RPMI8226 (cell line): ENCODE measurements at places on chromosomes 3 and 15.

DNA sequence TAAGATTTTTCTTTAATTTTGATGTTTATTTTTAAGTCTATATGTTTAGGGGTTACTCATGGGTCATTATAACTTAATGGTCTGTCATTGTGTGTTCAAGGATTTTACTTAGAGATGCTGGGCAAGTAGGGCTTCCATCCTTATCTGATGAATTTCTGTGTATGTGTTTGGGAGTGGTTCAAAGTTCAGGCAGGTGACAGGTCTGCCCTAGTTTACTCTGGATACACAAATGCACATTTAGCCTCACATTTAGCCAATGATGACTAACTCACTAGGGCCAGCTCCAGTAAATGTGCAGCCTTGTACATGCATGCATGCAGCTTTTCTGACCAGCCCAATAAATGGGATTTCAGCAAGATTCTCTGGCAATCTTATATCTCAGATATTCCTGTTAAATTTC lies 554.1 kb downstream of the SI start:
- no peak for DNase-seq

DNA sequence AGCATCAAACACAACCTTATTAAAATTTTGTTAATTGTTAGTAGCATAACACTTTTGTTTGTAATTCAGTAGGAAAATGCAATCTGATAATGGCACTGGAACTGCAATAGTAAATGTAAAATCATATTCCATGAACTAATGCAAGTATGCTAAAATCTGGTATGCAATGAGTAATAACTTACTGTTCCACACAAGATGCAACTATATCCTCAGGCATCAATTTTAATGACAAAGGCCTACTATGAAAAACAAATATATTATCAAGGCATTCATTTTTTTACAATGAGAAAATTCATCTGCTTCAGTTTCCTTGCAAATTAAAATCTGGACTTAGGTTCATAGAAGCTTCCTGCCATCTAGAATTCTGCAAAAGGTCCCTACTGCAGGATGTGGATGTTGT lies 1.4 kb upstream of the NSMCE3 start:
- no peak for DNase-seq

DNA sequence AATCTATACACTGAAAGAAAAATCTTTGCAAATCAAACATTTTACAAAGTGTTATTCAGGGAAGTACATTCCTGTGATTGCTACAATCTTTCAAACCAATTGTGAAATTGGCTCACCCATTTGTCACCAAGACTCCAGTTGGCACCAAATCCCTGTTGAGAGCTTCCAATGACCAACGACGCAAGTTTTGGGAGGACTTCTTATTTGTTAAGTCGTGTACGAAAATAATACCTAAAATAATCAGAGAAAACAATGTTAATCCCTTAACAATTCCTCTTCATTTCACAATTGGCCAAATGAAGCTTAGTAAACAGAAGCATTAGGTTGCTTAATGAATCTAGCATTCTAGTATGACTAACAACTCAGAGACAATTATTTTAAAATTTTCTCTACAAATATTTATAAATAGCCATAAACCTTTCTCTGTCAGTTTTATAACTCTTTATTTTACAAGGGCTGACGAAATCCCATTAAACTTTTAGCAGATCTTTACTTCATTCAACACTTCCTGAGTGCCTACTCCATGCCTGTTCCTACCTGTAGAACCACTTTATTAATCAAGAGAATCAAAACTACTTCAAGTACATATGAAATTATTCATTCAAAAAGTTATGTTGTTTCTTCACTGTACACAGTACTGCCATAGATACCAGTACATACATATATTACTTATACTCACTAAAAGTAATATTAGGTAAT lies 24.0 kb upstream of the HGD start:
- no peak for DNase-seq

- DNase-seq, result no peak
Observed at GRCh38 chr3:62332017-62332416, 41.3 kb downstream of the FEZF2 start.

GRCh38 chr3:153130312-153130977 lies 31.6 kb upstream of the RAP2B start:
- peak; percentile 12 for DNase-seq

DNA sequence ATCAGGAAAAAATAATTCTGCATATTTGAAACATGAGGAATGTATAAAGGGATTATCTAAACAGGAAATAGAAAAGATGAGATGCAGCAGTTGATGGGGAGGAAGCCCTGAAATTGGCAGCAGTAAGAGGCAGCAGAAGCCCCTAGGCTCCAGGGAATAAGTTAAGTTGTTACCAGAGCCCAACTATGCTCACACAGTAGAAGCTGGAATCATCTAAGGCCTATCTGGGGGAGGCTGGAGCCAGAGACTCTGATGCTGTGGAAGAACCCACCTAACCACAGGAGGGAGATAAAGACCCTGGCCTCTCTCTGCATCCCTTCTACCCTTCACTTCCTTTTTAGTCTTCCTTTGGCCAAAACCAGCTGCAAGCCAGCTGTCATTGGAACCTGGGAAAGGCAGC lies 519.7 kb downstream of the DIPK2A start:
- DNase-seq, result no peak

GRCh38 chr3:193614430-193614829 lies 21.4 kb downstream of the OPA1 start:
- no peak for DNase-seq

- no peak for DNase-seq
Observed at GRCh38 chr3:188634285-188634684, 480.3 kb downstream of the LPP start.

GRCh38 chr3:32870373-32871095 lies 52.7 kb downstream of the TRIM71 start:
- no peak for DNase-seq

GRCh38 chr15:90545095-90545494 lies 15.4 kb downstream of the CRTC3 start:
- no peak for DNase-seq

- DNase-seq, result no peak
Observed at GRCh38 chr3:151800431-151800830, 13.5 kb upstream of the AADAC start.

DNA sequence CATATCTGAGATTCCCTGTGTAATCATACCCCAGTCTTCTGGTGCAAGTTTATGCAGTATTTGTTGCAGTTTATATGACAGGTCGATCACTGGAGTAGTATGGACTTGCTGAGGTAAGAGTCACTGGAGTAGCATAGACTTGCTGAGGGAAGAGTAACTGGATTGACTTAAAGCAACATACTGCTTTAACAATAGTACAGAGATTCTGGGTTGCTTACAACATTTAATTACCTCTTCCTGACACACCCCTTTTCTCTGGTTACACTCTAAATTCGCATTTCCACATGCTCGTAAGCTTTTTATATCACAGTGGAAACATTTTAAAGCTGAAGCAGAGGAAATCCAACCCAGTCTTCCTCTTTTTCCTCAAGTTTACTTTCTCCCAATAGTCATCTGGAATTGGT lies 11.8 kb downstream of the AAGAB start:
- DNase-seq, result no peak

DNA sequence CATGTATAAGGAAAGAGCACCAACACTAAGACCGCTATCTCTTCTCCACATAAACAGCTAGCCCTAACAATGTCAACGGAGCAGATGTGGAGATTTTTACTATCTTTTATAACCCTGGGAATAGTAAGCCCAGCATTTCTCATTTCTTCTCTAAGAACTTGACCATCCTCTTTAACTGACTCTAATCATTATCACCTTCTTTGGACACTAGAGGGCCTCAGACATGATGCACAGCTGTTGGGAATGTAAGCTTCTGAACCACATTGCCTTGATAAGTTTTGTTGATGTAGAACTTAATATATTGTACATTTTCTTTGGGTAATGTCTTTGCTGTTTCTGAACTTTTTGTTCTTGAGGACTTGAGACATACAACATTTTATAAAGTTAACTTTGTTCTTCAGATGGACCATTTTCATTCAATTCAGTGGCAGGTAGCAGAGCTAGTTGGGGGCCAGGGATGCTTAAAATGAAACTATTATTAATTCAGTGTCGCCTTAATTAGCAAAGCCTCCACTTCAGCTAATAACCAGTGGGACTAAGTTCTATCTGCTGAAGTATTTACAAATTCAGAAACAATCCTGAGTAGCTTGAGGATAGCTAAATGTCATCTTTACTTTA lies 9.6 kb upstream of the TAGLN3 start:
- DNase-seq, result peak; percentile 50

DNA sequence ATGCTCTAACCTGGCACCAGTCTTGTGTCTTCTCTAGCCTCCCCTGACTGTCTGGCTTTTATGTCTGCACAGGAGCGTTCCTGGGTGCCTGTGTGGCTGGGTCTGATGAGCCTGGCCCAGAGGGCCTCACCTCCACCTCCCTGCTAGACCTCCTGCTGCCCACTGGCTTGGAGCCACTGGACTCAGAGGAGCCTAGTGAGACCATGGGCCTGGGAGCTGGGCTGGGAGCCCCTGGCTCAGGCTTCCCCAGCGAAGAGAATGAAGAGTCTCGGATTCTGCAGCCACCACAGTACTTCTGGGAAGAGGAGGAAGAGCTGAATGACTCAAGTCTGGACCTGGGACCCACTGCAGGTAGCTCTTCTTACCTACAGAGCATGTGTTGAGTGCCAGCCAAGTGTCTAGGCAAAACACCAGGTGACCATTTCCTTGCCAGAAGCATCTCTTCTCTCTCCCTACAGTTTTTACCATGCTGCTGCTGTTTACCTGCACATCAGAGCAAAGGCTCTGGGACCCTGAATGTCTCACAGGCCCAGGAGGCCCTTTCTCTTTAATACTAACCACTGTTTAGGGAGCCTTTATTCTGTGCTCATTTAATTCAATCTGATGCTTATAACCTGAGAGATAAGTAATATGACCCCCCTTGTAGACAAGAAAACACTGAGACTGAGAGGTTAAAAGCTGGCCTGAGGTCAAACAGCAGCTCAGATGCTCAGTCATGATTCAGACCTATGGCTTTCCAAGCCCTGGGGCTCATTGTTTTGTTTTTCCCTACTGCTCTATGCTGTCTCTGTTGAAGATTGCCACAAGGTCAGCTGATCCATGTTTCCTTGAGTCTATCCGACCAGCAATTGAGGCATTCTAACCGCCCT lies 10.4 kb downstream of the PODXL2 start:
- no peak for DNase-seq

GRCh38 chr15:72078887-72079286 lies 39.1 kb downstream of the MYO9A start:
- DNase-seq, result no peak

DNA sequence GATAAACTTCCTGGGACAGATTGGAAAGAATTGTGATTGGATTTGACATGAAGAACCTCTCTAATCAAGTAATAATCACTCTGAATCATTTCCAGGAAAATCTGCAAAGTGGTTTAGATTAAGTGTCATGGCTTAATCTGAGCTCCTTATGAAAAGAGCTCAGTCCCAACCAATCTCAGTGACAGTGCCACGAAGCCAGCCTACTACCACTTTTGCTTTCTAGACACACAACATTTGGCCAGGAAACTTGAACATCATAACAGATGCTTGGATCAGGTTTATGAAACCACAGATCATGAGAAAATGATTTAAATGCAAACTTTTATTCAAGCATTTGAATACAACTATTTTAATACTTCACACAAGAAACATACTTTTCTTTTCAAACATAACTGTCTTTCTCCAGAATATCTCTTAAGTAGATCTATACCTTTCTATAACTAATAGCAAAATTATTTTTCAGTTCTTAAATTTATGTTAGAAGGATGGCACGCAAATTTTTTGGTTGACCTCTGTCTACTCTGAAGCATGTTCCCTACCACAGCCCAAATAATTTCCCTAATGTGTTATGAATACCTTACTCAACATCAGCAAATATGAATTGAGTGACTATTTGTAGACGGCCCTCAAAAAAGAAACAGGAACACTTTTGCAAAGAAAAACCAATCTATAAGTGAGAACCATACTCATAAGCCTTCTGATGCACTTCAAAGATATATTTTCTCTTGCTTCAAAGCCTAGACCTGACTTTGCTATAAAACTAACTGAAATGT lies 495.0 kb upstream of the ZNF385D start:
- no peak for DNase-seq

DNA sequence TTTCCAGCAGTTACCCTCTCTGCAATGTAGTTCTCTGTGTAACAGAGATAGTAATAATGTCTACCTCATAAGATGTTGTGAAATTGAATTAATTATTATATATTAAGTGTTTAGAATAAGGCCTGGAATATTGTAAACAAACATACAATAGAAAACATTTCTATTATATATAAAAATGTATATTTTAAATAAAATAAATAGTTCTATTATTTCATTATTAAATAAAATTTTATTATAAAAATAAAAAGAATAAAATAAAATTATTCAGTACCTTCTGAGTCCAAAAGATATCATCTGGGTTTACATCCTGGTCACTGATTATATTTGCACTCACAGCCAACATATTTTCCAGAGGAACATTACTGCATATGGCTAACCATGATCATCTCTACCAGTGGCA lies 135.4 kb downstream of the LRRC3B start:
- DNase-seq, result no peak

- no peak for DNase-seq
Observed at GRCh38 chr3:147305533-147306250, 100.7 kb downstream of the ZIC4 start.

DNA sequence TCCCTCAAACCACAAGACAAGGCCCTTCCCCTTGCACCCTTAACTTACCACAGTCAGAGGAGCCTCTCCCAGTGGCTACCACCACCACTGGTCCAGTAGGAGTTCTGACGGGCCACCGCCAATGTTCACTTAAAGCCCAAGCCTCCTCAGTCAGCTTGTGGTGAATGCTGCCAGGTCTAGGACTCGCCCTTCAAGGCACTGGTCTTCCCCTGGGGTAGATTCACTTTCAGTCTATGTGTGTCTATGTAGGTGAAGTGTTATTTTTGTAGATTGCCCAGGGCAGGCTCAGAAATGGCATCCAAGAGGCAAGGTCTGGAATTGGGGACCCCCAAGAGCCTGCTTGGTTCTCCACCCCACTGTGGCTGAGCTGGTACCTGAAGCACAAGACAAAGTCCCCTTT lies 15.4 kb upstream of the CASR start:
- no peak for DNase-seq

- no peak for DNase-seq
Observed at GRCh38 chr15:76994496-76994895, 430 bp upstream of the PSTPIP1 start.

- no peak for DNase-seq
Observed at GRCh38 chr3:125022206-125022605, 33.6 kb downstream of the HEG1 start.

- DNase-seq, result no peak
Observed at GRCh38 chr15:68205954-68206539, 915 bp upstream of the CALML4 start.
